ENCODE measurements at places on chromosomes 5 and 9.
A peak's percentile ranks its signal among the peaks of the same experiment; 100 is the strongest.

- DNase-seq, result no peak
Observed at GRCh38 chr5:72255670-72256069, 64.4 kb downstream of the MRPS27 start.

DNA sequence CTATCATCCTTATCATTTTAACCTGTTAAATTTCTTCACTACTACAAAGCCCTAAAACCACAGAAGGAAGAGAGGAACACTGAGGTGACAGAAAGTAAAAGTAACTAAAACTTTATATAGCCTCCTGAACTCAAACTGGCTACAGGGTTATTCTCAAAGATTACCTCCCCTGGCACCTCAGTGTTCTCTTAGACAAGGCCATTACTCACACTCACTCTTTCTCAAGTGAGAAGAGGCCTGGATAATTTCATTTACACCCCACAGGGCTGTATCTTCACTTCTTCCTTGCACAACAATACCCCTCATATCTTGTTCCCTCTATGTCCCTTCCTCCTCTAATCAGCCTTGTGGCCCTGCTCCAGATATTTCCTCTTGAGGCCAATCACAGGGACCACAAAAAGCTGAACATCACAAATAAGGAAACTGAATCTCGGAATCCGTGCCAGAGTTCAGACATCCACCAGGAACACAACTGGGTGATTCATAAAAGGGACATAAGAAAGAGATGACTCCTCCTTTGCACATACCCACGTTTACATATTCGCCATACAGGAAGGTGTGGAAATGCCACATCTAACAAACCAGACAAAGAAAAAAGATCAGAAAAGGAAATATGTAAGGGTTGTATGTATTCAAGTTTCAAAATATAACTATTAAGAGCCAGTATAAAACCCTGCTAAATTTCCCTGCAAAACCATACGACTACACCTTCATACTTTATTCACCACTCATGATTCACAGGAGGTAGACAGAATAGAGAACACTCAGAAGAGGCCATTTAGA lies 1.7 kb upstream of the KLHL3 start:
- no peak for DNase-seq

- DNase-seq, result no peak
Observed at GRCh38 chr5:96337048-96337781, 95.8 kb downstream of the PCSK1 start.

DNA sequence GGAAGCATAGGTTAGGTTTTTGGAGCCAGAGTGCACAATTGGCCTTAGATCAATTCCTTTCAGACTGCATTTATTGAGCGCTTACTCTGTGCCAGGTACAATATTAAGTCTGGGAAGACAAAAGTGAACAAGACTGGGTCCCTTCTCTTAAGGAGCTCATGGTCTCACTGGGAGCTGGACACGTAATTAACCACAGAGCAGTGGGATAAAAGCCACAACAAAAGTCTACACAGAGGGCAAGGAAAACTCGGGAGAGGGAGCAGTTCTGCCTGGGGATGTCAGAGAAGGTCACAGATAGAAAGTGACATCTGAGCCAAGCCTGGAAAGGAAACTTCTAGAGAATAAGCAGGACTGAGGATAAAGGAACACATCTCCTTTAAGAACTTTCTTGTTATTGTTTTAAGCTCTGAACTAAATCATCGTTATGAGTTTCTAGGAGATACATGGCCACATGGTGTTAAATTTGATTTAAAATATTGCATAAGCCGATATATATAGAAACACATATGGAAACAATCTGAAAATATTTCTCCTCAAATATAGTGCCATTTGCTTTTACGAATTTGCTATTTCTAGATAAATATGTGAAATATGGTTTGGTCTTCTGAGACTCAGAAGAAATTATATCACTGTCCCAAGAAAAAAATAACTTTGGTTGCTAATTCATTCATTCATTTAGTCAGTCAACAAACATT lies 40.1 kb upstream of the PDE8B start:
- DNase-seq, result no peak

DNA sequence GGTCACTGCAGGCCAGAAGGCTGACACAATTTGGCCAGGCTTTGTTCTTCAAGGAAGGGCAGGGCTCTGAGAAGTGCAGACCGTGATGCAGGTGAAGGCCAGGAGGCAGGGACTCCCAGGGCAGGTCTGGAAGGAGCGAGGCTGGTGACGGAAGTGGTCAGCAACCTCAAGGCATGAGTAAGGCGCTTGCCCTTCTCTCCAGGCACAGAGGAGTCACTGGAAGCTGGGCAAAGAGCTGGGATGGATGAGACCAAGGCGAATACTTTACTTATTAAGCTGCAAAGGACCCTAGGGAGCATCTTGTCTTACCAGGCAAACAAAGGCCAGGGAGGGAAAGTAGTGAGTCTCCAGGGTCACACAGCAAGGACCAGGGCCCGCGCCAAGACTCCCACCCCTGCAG lies 18.6 kb downstream of the IRF1 start:
- DNase-seq, result peak; percentile 26

DNA sequence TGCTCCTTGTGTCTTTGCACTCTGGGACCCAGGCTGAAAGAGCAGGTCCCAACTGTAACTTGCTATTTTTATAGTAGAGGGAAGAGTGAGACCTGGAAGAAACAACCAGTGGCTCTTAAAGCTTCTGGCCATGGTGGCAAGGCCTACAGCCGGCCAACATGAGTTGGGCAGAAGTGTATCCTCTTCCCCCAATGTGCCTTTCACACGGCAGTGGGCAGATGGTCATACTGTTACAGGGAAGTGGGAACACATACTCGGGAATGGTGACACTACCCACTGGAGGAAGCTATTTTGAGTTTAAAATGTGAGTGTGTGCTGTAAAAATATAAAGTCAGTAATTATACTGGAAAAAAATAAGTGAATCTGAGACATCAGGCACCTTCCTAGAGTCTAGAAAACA lies 116.0 kb downstream of the MVB12B start:
- no peak for DNase-seq

GRCh38 chr5:38536968-38537367 lies 19.5 kb downstream of the LIFR start:
- DNase-seq, result no peak

GRCh38 chr5:3481175-3481574 lies 114.5 kb upstream of the IRX1 start:
- DNase-seq, result no peak

DNA sequence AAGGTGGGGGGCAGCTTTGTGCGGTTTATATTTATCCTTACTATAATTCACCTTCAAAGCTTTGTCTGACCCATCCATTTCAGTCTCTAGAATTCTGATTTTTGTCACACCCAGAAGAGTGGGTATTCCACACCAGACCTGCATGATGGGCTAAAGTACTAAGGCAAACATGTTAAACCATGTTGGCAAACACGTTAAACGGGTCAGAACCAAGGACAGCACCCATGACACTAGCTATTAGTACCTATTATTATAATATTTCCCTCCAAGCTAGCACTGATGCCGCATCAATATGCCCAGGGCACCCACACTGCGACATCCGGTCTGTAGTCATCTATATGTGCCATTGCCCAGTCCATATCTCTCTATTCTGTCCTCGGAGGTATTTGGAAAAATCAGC lies 104.7 kb downstream of the FBXW11 start:
- DNase-seq, result no peak

- DNase-seq, result no peak
Observed at GRCh38 chr5:158209219-158209908, 350.4 kb upstream of the CLINT1 start.

DNA sequence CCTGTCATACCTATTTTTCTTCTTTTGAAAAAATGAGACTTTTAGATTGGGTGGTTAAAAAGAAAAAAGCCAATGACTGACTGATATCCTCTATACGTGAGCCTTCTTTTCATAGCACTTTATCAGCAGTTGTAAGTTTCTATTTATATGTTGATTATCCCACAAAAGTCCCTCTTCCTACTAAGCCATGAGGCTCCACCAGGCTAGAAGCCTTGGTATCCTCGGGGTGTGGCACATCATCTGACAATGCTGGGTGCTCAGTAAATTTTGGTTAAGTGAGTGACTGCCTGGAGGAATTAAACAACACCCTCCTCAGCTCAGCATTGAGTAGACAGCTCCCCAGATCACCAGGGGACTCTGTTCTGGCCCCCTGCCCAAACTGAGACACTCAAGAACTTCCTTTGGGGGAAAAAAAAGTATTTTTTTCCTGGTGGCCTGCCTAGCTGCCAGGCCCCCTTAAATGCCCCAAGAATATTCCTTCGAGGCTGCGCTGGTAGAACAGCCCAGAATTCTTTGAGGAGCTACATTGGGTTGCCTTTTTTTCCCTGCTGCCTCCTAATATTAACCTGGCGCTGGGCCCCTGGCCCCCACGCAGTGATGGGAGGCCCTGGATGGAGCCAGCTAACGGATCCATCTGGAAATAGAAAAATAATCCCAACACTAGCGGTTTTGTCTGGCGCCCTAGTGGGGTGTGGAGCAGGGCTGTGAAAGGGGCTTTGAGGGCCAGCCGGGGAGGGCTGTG lies 23.4 kb upstream of the COL27A1 start:
- no peak for DNase-seq

- no peak for DNase-seq
Observed at GRCh38 chr5:75031366-75031765, 21.0 kb downstream of the GCNT4 start.

DNA sequence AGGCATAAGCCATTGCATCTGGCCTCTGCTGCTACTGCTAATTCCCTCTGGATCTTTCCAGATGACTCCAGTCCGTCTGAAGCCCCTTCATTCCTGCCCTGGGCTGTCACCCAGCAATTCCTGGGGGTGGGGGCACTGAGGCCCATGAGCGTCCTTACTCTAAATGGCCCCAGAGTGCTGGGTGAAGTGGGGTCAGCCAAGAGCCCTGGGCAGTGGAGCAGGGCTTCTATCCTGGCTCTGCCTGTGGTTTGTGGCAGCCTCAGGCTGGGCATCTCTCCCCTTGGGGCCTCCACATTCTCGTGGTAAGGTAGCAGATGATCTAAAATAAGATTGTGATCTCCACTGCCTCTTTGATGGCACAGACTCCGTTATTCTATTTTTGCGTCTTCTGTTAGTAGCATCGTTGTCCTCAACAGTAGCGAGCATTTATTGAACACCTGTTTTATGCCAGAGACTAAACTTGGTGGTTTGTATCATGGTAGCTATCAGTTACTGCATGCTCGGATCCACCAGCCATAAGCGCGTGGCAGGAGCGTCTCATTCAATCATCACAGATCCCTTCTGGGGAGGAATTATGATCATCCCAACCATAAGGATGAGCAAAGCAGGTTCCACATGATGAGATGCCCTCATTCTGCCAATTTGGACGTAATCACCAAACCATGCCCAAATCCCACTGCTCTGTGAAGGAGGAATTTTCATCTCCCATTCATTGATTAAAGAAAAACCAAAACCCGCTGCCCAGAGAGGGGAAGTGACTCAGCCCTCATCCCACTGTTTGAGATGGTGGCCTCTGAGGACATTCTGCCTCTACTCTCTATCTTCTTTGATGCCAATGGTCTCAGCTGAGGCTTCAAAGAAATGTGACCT lies 21.9 kb upstream of the DUSP1 start:
- DNase-seq, result no peak
